Stimulated activated CD8-positive, alpha-beta memory T cell treated with anti-CD3 and anti-CD28 coated beads, Interleukin-7, amount 100 ng/mL, for 24 hours (primary cell): ENCODE measurements at places on chromosomes 16 and 17.

- DNase-seq = no peak
These were observed 20.0 kb downstream of the FBXO47 start for GRCh38 chr17:38947189-38947588.

DNA sequence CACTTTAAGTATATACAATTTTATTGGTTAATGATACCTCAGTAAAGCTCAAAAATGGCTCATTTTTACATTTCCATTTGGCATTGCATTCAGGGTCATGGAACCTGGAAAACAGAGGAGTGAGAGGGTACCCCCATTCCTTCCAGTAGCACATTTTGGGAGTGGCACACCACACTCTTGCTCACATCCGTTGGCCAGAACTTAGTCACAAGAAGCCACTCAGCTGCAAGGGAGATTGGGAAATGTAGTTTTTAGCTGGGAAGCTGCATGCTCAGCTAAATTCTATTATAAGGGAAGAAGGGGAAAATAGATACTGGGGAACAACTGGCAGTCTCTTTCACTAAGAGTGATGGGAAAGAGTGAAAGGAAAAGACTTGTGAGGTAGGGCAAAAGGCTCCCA lies 102.5 kb upstream of the TMEM97 start:
- no peak for DNase-seq

- DNase-seq = no peak
These were observed 173.8 kb downstream of the C16orf78 start for GRCh38 chr16:49547448-49547847.

DNA sequence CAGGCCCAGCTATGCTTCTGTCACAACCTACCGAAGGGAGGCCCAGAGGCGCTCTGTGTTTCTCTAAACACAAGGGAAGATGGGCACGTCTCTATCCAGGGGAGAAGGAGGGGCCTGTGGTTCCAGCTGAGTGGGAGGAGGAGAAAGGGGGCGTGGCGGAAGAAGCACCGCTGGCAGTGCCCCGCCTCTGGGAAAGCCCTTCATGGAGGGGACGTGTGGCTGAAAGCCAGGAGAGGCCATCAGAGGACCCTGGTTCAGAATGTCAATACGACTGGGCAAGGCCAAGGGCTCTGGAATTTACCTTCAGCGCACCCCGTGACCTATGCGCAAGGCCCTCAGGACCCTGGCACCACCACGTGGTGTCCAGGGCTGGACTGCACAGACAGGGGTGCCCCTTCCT lies 12.3 kb upstream of the SLC38A8 start:
- DNase-seq = no peak

GRCh38 chr16:74999609-75000480 lies 1.0 kb downstream of the ZNRF1 start:
- DNase-seq = no peak

DNA sequence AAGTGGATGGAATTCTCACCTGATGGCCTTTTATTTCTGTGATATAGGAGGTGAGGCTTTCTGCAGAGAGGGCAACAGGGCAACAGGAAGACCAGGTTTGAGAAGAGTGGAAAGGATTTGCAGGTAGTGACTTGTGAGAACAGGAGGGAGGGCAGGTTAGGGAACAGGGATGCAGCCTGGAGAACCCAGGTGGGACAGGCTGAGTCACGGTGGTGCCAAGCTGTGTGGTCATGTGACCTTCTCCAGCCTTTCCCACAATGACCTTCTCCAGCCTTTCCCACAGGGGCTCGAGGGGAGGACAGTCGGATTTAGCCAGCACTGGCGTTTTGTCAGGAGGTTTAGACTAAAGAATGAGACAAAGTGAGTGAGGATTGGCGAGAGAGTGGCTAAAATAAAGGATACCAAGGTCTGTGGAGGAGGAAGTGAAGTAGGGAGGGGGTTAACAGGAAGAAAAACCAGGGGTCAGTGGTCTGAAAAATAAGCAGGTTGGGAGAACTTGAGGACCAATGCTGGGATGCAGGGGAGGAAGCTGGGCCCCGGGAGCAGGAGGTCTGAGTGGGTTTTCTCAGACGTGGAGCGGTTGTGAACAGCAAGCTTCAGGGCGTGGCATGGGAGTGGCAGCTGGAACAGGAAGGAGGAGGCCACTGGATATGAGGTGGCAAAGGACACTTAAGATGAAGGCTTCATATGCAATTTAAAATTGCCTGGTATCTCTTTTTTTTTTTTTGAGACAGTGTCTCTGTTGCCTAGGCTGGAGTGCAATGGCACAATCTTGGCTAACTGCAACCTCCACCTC lies 37.7 kb downstream of the DNAH2 start:
- no peak for DNase-seq

- no peak for DNase-seq
These were observed 14.1 kb downstream of the NQO1 start for GRCh38 chr16:69712277-69712676.

- no peak for DNase-seq
These were observed 22.4 kb upstream of the PRM1 start for GRCh38 chr16:11303405-11304138.

DNA sequence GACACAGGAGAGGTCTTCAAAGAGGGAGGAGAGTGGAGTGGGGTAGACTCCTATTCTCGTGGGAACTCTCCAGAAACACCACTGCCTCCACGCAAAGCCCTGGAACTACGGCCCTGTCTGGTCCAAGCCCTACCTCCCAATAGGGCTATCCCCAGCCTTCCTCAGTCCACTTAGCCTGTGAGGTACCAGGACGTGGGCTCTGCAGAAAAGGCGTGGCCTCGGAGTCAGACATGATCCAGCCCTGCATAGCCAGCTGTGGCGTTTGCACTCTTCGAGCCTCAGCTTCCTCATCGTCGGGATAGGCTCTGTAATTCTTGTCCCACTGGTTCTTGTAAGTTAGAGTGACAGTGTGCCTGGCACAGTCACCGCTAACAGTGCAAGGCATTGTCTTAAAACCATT lies 13.8 kb downstream of the ENDOV start:
- DNase-seq = no peak

GRCh38 chr17:63294776-63295175 lies 151.3 kb downstream of the CYB561 start:
- DNase-seq = no peak

- DNase-seq = no peak
These were observed 227.3 kb downstream of the HAPSTR1 start for GRCh38 chr16:9318764-9319163.

- no peak for DNase-seq
These were observed 16.3 kb downstream of the CYTH1 start for GRCh38 chr17:78765821-78766220.

- DNase-seq = no peak
These were observed 59.0 kb downstream of the ARHGAP17 start for GRCh38 chr16:24955975-24956731.

DNA sequence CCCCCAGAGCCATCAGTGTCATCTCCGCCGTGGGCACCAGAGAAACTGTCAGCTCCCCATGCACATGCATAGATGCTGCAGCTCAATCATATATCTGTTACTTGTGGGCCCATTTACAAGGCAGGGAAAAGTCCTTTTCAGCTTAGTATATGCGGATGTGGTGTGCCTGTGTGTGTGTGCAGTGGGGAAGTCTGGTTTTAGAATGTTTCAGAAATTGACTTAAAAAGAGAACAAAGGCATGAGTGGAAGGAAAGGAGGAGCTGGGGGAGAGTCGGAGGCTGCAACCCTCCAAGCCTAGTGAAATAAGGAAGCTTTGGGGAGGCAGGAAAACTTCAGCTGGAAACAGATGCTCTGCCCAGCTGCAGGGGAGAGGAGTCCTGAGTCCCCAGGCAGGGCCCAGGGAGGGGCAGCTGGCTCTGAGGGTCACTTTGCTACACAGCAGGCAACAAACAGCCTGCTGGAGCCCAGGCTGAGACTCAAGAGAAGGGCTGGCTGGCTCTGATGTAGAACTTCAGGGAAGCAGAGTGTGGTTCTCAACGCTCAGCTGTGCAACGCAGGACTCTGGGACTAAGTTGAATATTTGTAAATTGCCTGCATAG lies 11.1 kb upstream of the CD300LD start:
- no peak for DNase-seq

DNA sequence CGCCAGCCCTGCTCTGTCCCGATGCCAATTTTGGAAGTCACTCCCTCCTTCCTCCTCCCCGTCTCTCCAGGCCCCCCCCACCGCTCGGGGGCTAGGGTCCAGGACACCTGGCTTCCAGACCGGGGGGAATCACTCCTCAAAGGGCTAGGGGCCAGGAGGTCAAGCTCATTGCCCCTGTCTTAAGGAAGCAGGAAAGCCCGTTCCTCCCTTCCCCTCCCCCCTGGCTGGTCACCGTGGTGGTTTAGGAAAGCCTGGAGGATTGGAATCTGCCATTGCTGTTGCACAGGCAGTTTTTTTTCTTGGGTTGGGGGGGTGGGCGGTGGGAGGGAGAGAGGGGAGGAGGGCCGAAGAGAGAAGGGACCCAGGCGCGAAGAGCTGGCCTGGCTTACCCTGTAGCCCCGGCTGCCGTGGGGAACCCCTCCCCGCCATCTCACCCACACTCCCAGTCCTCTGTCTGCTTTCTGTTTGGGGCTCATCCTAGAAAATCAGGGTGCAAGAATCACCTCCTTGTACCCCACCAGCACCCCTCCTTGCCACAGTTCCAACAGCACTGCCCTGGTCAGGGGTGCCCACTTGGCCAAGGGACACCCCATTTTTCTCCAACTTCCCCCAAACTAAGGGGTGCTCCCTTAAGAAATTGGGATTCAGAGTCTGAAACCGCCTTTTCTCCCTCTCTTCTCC lies 2.9 kb upstream of the BCL6B start:
- no peak for DNase-seq

- DNase-seq = no peak
These were observed 28.5 kb upstream of the EFCAB13 start for GRCh38 chr17:47295037-47295873.

- no peak for DNase-seq
These were observed 347.3 kb upstream of the CDH11 start for GRCh38 chr16:65469116-65469515.

DNA sequence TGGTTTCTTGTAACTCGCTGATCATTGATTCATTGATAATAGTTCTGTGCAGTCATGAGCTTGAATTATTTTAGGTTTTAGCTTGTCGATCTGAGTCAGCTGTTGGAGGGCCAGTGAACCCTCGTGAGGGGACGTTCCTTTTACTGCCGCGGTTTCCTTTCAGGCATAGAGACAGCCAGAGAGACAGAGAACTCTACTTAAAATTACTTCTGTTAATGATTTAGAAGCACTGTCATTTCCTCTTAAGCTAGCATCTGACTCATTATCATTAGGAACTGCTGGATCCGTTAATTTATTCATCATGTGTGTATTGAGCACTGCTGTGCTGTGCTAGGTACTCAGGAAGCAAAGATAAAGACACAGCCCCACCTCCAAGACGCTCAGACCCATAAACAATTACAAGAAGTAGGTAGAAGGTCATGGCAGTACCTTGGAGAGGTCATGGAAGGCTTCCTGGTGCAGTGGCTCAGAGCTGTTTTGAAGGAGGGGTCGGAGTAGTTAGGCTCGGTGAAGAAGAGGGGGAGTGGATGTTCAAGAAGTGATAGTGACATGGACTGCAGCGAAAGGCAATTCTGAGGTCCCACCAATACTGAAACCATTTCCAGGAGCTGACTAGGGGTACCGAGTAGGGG lies 3.3 kb downstream of the PGS1 start:
- DNase-seq = no peak

DNA sequence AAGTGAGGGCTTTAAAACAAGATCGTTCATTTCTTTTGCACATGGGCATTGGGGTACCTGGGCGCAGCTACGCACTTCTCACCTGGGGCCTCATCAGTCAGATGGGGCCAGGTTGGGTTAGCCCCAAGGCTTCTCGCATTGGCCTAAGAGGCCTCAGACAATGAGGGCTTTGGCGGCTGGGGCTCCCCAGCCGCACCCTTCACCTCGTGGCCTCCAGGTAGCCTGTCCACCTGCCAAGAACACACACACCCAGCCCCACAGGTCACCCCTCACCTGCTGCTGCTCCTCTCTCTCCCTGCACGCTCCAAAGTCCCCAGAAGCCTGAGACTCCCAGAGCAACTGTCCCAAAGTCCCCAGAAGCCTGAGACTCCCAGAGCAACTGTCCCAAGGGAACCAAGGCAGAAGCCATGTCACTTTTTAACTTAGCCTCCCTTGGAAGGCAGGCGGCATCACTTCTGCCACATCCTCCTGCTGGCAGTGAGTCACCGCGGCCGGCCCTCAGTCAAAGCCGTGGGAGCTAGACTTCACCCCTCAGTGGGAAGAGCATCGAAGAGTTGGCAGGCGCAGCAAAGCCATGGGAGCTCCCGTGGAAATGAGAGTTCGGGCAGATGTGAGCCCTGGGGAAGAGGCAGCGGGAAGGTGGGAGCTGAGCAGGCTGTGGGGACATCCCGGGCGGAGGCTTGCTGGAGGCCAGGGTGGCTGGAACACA lies 78.9 kb upstream of the PLCG2 start:
- no peak for DNase-seq

DNA sequence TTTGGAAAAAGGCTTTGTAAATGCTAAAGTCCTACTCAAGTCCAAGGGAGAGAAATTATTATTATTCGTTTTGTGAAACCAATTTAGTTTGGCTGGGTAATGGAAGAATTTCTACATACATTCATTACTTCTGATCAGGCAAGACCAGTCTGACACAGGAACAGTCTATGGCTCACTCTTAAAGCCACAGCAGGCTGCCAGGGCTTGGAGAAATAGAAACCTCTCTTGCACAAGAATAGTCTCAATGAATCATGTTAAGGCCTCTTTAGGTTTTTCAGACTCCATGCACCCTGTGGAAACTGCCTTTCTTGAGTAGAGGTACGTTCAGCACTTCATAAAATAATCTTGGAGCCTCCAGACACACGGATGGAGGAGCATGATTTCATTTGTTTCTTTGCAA lies 167.7 kb downstream of the IRX3 start:
- no peak for DNase-seq

DNA sequence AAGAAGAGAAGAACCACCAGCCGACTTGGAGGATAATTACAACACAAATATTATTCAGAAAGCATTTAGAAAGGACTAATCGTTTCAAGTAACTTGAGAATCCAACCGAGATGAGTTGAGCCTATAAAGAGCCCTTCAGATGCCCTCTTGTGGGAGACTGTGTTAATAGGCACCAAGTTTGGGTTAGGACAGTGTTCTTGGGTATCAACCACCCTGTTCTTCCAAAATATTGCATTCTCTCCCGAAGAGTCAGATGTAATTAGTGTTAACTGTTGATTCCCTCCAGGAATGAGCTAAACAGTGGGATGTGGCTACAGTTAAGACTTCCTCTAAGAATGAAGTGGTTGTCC lies 87.8 kb upstream of the NOL11 start:
- no peak for DNase-seq

DNA sequence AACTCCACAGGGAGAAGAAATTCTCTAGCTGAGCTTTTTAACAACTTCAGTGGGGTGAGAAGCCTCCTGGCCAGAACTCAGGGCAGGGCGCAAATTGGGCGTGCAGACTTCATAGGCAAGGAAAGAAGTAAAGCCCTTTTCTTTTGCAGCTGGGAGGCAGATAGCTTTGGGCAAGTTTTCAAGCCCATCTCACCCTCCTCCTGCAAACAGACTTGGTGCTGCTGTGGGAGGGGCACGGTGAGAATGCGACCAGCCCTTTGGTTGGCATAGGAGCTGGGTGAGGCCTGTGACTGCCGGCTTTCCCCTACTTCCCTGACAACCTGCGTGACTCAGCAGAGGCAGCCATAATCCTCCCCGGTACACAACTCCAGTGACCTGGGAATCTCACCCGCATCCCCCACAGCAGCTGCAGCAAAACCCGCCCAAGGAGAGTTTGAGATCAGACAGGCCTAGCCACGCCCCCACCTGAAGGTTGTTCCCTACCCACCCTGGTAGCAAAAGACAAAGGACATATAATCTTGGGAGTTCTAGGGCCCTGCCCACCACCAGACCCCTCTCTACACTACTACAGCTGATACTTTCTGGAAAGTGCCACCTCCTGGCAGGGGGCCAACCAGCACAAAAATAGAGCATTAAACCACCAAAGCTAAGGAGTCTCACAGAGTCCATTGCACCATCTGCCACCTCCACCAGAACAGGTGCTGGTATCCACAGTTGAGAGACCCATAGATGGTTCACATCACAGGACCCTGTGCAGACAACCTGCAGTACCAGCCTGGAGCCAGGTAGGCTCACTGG lies 195.5 kb upstream of the CCL2 start:
- no peak for DNase-seq
